ENCODE measurements at places on chromosomes 3 and 15.
A peak's percentile ranks its signal among the peaks of the same experiment; 100 is the strongest.

DNA sequence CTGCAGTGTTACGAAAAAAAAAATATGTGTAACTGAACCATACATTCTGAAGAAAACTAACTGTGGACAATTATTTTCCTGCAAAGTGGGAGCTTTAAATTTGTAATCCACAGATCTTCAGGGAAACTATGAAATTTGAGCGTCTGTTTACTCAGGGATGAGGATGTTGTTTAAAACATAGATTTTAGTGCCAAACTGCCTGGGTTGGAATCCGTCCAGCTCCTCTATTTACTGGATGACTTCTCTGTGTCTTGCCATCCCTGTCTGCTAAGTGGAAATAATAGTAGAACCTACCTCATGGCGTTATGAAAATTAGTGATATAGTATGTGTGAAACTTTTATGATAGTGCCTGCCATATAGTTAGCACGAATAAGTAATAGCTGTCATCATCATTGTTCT, 666.5 kb downstream of the SQOR start:
- no peak for DNase-seq

- DNase-seq = no peak
Observed at GRCh38 chr3:11014253-11014652, 21.7 kb downstream of the SLC6A1 start.

DNA sequence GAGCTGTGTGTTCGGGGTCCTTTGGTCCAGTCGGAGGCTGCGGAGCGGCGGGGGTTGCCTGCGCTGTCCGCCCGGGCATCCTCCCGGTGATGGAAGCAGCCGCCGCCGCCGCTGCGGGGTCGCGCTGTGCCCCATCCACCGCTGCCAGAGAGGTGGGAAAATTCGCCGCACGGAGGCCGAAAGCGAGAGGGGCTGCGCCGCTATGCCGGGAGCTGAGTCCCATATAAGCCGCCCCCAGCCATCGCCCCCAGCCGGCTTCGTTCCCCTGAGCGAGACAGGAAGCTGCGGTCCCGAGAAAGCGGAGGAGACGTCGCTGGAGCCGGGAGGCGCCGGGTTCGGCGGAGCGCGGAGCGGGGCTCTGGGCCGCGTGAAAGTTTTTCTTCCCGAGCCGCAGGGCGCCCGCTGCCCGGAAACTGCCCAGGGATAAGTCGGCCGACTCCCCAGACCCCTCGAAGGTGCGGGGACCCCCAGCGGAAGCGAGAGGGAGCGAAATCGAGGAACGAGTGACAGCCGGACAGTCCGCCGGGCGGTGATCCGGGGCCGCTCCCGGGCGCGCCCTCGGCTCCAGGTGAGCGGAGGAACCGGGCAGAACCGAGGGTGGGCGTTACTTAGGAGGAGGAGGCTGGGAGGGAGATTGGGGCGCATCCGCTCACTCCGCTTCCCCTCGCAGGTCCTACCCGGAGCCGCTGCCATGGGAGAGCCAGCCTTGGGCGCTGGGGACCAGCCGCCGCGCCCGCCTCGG, 574 bp downstream of the CHST2 start:
- DNase-seq = peak; percentile 22

- no peak for DNase-seq
Observed at GRCh38 chr15:77413699-77414349, 6.1 kb downstream of the PEAK1 start.

DNA sequence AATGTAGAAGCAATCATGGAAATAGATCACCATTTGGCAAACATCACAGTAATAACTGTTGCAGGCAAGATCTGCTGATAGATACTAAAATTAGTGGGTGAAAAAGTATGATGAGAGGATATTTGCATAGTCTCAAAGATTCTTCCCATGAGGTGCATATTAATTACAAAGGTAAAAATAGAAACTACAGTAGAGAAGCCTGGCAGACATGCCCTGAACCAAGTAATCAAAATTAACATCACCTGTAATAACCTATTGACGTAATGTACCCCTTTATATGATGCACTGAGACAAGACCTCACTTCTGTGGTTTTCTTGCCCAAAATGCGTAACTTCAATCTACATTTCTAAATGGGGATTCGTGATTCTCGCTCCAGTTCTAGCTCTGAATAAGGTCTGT, 14.4 kb downstream of the POMGNT2 start:
- no peak for DNase-seq

DNA sequence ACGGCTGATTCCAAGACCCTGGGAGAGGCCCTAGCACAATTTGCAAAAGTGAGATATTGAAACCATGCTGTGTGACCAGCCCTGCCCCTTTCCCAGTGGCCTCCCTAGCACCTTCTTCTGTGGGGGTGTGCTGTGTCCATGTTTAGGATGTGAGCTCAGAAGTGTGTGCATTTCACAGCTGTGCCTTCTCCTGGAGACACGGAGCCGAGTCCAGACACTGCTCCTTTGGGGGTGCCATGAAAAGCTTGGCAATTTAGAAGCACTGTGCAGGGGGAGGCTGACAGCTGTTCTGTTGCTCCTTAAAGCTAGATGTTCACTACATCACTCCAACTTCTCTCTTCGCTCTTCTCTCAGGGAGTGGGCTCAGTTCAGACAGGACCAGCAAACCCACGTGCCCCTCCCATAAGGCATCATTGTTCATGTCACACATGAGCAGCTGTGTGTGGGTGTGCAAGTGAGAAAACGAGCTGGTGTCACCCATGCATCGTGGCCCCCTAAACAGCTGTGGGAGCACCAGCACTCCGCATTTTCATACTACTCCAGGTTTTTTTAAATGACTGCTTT, 492.6 kb downstream of the GABRG3 start:
- no peak for DNase-seq

- no peak for DNase-seq
Observed at GRCh38 chr3:196792771-196793170, 53.1 kb downstream of the PAK2 start.

DNA sequence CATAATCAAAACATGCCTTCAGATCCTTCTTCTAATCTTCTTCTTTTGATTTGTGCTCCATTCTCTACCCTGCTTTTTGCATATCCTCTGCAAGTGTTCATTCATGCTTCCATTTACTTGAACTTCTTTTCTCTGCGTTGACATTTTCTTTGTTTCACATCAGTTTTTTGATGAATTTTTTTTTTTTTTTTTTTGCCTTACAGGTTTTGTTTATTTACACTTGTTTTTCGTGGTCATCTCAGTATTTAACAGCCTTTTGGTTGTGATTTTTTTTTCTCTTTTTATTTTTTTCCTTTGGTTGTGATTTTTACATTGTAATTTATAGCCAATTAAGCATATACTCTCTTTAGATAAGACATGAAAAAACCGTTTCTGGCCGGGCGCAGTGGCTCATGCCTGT, 11.8 kb upstream of the SHQ1 start:
- no peak for DNase-seq

- DNase-seq = no peak
Observed at GRCh38 chr15:39719109-39719508, 63.5 kb downstream of the FSIP1 start.

- DNase-seq = no peak
Observed at GRCh38 chr3:115423170-115423569, 200.1 kb upstream of the GAP43 start.

DNA sequence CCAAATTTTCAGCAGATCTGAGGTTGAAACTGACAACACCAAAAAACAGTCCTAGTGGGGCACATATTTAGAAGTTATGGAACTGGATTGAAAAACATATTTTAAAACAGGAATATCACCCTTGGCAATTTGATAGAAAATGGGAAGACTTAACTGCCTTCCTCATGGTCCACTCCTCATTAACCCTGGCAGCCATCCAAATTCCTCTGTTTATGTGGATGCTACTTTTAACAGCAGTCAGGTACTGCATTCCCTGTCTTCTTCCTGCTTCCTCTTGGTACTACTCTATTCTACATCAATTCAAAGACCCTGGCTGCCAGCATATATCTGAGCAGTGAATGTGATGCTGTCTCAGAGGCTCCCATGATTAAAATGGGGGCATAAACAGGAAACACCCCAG, 54.3 kb downstream of the PDE8A start:
- DNase-seq = no peak

GRCh38 chr15:100900136-100900794, 18.9 kb upstream of the LRRK1 start:
- DNase-seq = no peak

GRCh38 chr3:137761563-137762503, 2.3 kb upstream of the SOX14 start:
- DNase-seq = no peak

DNA sequence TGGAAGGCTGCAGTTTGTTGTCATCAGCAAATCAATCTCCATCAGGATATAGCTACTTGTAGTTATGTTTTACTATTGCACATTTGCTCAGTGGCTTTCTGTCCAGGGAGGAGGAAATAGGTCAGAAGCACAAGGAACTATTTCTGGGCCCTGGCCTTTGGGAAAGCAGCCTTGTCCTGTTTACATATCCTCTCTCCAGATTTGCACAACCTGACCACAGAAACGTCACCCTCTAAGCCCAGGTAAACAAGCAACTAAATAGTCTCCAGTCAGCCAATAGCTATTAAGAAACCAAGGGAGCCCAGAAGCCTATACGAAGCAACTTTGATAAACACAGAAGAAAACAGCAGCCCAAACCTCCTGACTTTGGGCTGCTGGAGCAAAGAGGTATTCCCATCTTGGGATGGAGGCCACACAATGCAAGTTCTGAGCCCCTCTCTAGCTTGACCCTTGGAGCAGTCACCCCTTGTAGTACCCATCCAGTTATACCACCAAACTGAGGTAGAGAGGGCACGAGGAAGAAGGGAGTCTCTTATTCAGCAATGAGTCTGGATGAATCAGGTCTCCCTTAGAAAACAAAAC, 2.3 kb upstream of the FEM1B start:
- no peak for DNase-seq

- DNase-seq = peak; percentile 23
Observed at GRCh38 chr3:16200411-16200810, 25.9 kb downstream of the GALNT15 start.

GRCh38 chr3:56059731-56060130, 408.5 kb downstream of the ERC2 start:
- DNase-seq = no peak

GRCh38 chr3:125121246-125122010, 65.6 kb upstream of the HEG1 start:
- no peak for DNase-seq

GRCh38 chr3:45915059-45915439, 28.2 kb upstream of the CXCR6 start:
- DNase-seq = no peak

DNA sequence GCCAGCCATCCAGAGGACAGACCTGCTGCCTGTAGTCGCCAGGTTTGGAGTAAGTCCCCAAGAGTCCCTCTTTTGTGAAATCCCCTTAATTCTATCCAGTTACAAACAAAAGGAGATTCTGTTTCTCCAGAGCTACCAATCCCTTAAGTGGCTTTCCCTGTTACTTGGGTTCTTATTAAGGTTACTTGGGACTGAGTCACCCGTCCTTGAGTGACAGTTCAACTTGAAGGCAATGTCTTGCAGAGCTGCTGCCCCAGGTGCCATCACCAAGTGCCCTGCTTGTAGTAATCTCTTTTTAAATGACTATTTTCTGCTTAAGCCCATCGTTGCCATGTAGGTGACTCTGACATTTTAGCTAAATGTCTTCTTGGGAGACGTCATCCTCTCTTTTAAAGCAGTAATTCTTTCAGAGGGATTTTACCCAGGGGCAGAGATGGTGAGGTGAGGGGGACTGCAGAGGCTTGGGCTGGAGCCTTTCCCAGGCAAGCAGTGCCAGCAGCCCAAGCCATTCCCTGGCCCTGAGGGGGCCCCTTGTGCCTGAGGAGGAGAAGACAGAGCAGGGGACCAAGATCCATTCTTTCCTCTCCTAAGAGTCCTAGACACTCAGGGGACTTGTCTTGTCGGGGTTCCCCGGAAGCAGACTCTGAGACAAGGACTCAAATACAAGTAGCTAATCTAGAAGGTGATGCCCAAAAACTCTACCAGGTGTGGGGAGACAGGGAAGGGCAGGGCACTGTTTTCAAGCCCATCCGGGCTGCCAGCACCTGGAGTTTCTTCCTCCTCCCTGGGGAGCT, 253.7 kb downstream of the PLCL2 start:
- no peak for DNase-seq

- DNase-seq = no peak
Observed at GRCh38 chr3:134279466-134279865, 28.8 kb upstream of the RYK start.
